ENCODE measurements at places on chromosomes 6 and 20.
A peak's percentile ranks its signal among the peaks of the same experiment; 100 is the strongest.

GRCh38 chr6:145241039-145241438 lies 494.3 kb downstream of the EPM2A start:
- no peak for DNase-seq

DNA sequence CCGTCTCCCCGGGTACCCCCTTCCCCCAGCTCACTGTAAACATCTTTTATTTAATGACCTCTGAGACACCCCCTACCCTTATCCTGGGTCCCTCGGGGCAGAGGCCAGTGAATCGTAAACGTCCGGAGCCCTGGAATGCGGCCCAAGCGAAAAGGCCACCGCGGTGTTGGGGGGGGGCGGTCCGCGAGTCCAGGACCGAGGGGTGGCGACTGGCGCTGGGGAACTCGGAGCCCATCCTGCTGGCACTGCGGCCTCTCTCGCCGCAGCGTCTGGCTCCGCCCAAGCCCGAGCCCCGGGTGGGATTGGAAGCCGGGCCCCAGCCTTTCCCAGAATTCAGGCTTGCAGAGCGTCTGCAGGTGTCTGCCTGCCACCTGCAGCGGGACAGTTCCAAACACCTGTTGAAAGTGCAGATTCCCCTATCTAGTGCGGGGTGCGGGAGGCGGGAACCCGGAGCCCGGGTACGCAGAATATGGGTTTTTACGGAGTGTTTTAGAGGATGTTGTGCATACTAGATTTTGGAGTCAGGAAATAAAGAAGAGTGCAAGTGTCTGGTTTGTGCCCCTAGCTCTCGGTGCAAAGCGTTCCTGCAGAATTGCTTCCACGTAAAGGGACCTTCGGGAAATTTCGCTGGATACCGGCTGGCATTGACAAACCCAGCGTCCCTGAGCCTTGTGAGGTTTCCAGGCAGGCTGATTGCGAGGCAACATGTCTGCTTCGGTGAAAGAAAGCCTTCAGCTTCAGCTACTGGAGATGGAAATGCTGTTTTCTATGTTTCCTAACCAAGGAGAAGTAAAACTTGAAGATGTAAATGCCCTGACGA lies 800 bp downstream of the RWDD2A start:
- DNase-seq = peak; percentile 61

DNA sequence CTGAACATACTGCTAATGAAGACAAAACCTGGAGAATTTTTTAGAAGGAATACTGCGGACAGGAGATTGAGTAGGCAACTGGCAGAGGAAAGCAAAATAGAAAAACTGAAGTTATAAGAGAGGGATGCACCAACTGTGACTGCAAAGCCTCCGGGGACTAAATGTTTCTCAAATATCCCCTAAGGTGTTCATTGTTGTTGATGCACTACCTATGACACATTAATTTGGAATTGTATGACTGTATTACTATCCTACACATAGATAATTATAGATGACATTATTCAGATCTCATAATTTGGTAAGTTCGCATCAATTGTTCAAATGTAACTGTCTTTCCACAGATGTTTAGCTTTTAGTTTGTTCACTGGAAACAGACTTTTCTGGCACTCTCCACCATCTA lies 341.1 kb downstream of the MMUT start:
- DNase-seq = no peak

- no peak for DNase-seq
These were observed 218.8 kb downstream of the TFAP2A start for GRCh38 chr6:10196090-10196489.

GRCh38 chr20:50099565-50099991 lies 13.4 kb downstream of the UBE2V1 start:
- DNase-seq = no peak

DNA sequence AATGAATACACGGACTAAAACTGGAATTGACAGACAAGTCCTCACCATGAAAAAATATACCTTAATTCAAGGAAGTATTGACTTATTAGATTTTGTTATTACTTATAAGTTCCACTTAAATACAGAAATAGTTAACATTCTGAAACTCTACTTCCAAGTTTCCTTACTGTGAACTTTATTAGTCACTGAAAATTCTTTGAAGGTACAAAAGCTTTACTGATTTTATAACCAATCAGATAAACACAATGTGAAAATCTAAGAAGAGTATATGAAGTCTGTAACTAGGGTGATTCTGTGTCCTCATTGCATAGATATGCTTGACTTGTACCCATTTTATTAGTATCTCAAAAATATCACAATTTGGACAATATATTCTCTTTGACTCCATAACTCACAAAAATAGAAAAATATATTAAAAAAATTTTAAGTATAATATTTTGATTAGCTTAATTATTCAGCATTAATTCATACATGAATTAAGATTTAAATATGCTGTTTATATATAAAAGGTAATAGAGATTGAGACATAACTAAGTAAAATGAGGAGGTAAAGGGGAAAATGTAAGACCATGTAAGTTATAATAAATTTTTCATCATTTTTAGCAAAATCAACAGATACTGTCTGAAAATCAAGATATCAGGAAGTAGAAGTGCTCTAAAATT lies 6.6 kb downstream of the NAPB start:
- no peak for DNase-seq

- no peak for DNase-seq
These were observed 35.3 kb downstream of the PANK2 start for GRCh38 chr20:3924304-3925112.

- DNase-seq = no peak
These were observed 32.8 kb downstream of the CYP21A2 start for GRCh38 chr6:32070814-32071543.

GRCh38 chr20:37711994-37712964 lies 18.4 kb downstream of the CTNNBL1 start:
- peak; percentile 17 for DNase-seq

Measured in COR-L47 (cell line).